AG10803 (cell line): ENCODE measurements at places on chromosomes 5 and 9.

DNA sequence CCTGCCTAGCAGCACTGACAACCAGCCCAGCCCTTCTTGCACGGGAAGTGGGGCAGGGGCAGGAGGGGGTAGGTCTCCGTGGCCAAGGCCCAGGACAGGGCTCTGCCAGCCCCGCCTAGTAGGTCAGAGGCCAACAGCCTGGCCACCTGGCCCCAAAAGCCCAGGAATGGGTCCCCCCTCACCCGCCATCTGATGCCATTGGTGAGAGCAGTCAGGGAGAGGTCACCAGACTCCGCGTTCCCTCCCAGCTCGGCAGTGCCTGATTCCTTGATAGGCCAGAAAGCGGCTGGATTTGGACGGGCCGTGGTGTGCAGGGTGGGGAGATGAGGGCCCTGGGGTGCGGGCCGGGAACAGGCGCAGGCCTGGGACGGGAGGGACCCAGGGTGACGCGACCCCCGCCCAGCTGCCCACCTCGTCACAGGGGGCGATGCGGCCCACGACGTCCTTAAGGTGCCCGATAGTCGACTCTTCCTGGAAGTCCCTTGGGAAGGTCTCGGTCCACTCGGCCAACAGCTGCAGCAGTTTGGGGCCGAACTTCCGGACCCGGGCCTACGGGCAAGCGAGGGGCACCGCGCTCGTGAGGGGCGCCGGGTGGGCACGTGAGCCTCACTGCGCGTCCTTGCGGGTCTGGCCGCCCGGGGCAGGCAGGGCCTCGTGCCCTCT is 64.5 kb upstream of the RNF130 start:
- no peak for DNase-seq

DNA sequence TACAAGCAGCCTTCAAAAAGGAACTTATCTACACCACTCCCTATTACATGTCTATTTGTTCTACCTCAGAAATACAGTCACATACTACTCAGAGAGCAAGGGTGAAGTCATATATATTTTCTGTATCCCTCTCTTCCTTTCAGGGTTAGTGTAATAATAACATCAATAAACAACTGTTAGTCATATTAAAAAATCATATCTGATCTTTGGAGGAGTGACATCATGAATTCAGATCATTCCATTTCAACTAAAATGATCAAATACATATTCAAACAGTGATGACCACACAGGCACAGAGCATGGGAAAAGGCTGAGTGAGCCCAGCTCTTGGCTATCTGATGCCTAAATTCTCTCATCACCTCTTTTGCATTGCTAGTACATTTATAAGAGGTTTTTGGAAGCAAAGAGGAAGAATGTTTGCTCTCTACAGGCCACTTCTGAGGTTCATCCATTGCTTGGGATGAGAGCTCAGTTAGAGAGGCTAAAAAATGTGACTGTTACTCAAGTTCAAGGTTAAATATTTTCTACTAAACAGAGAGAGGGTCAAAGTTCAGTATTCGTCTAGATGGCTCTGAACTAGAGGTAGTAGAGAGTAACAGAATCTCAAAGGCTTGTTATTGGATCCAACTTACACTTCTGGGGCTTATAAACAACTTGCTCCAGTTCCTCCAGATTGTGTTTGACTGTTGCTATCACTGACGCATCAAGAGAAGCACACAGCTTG is 39.0 kb downstream of the RIGI start:
- peak; percentile 9 for DNase-seq

DNA sequence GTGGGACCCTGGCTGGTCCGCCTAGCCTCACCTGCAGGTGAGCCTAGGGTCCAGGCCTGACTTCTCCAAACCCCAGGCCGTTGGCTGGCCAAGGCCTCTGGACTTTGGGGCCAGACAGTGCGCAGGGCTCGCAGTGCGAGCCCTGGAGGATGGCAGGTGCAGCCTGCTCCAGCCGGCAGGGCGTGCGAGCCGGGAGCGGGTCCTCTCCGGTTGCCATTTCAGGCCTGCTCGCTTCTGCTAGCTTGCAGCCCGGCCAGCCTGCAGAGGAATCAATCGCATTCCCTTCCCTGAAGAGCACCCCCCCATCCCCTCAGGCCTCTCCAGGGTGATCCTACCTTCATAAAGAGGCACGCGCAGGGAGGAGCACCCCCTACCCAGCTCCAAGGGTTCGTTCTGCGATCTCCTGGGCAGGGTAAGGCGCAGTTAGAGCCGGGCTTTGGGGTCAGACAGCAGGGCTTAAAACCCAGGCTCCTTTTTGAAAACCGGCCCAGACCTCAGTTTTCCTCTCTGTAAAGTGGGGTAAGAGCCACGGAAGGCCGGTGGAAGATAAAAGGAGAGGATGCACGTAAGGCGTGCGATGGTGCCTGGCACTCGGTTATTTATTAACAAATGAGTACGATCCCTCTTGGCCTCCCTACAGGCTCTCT is 6.2 kb downstream of the BARHL1 start:
- DNase-seq = no peak

GRCh38 chr9:129857207-129857606 is 21.9 kb downstream of the USP20 start:
- DNase-seq = no peak

DNA sequence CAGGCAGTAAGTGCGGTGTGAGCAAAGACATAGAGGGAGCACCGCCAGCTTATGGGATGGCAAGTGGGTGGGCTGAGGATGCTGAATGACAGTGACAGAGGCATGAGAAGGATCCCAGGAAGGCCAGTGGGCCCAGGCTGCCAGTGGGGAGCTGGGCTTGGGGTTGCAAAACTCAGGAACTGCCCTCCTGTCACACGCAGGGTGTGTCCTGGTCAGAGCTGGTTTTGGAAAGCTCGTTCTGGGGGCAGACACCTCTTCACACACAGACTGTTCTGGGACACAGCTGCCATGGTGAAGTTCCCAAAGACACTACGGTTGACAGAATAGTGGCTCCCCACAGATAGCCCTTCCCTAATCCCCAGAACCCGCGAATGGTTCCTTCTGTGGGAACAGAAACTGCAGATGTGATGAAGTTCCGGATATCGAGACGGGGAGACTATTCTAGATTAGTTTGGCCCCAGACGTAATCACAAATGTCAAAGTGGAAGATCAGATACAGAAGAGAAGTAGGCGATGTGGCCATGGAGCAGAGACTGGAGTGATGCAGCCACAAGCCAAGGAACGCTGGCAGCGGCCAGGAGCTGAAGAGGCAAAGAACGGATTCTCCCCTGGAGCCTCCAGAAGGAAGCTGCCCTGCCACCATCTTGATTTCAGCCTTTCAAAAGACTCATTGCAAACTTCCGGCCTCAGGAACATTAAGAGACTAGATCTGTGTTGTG is 159.0 kb downstream of the COL23A1 start:
- no peak for DNase-seq

DNA sequence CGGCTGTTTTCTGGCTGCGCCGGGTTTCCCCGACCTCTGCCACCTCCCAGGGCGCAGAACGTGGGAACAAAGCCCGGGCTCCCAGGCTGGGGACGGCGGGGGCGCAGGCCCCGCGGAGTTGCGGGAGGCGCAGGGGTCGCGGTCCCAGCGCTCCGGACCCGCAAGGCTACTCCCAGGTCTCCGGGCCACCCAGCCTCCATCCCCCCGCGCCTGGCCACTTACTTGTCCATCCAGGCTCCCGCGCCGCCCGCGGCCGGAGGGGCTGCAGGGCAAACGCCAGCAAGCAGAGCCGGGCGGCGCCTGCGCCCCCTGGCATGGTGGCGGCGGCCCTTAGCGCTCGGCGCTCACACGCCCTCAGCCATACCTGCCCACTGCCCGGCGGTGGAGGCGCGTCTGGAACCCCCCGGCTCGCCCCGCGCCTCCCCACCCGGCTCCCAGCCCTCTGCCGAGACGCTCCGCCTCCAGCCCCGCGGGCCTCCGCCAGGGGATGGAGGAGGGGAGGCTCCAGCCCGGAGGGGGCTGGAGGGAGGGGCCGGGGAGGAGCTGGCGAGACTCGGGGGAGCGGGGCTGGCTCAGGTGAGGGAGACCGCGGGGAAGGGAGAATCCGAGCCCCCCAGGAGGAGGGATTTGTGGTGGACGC is at the start of gene ADAM19:
Gene ADAM19, minus strand, starts transcription at position 395 of the 640 bp plus-strand sequence. Its CDS starts 79 bp downstream, at position 316.
- DNase-seq = peak; percentile 52

GRCh38 chr9:93886911-93887310 is 68.2 kb downstream of the BARX1 start:
- no peak for DNase-seq

GRCh38 chr5:6236170-6236793 is 142.1 kb downstream of the MED10 start:
- DNase-seq = no peak

GRCh38 chr5:100861148-100861547 is 41.9 kb downstream of the ST8SIA4 start:
- no peak for DNase-seq

- DNase-seq = peak; percentile 85
Measured at GRCh38 chr5:123717139-123717538, 205.2 kb downstream of the CSNK1G3 start.

DNA sequence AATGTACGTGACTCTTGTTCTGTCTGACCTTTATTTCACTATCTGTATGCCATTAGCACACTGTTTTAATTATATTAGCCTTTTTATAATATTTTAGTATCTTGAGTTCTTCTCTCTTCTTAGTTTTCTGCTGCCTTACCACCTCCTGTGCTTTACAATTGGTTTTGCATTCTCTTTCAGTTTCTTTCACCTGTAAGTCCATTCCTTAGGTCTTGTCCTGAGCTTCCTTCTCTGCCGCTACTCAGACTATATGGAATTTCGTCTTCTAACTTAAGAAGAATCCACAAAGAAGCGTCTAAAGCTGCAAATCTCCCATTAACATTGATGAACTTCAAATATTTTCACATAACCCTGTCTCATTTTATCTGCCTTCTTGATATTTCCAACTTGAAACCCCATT is 642.9 kb downstream of the MAT2B start:
- DNase-seq = no peak

DNA sequence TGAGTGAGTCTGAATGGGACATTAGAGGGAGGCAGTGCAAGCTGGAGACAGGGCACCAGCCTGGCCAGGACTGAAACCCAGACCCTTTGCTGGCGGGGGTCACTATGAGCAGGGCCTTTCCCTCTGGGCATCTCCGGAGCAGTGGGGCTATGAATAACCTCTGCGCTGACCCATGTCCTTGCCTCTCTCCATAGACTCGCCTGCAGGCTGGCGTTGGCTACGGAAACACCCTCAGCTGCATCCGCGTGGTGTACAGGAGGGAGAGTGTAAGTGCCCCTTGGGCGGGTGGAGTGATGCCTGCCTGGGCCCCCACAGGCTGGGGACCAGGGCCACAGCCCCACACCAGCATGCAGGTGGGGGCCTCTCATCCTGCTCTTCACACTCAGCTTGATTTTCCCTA is 15.8 kb downstream of the SLC25A48 start:
- DNase-seq = no peak

DNA sequence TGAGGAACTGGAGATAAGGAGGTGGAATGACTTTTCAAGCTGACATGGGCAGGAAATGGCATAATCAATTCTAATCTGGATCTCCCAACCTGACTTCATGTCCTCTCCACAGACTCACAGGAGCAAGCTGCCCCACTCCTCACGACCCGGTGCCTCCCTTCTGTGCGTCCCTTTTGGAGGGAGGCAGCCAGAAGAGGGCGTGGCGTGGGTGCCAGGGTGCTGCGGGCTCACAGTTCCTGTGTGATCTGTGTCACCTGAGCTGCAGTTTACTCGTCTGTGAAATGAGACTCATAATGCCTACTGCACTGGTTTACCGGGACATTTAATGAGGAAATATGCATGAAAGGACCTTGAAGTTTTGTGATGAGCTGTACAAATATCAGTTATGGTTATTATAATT is 207.4 kb downstream of the DAB2IP start:
- DNase-seq = no peak

GRCh38 chr5:1075555-1075881 is 36.3 kb downstream of the SLC12A7 start:
- no peak for DNase-seq

DNA sequence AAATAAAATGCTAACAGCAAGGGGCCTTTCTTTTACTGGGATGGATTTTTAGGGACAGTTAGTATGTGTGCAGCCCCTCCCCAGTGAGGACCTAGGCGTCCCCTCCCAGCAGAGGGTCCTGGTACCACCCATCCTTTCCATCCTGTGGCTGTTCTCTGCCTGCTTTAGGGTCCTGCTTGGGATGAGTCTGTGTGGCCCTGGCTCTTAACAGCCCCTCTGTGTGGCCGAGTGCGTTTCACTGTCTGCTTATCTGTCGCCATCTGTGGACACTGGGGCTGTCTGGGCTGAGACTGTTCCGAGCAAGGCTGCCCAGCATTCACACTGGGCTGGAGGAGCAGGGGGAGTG is 17.0 kb downstream of the WNK2 start:
- no peak for DNase-seq

- DNase-seq = no peak
Measured at GRCh38 chr9:81069923-81070322, 619.4 kb downstream of the TLE1 start.

DNA sequence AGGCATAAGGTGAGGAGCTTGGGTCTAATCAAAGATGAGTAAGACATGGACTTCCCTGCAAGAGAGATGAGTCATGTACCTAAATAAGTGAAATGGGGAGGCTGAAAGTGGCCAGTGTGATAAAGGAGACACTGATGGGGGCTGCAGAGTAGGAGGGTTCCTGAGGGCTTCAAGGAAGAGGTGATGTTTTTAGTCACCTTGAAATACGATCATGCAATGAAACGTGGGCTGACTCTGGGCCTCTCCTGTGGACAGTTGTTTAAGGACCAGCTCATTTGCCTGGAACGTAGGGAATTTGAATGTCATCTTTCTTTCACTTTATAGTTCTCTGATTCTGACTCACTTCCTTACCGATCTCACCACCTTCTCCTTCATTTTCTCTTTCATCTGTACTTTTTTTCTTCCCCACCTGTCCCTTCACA is 49.6 kb upstream of the CPLX2 start:
- DNase-seq = no peak

GRCh38 chr5:38926121-38926520 is 80.3 kb downstream of the OSMR start:
- DNase-seq = peak; percentile 20

- peak; percentile 57 for DNase-seq
Measured at GRCh38 chr5:65862384-65862783, 64.0 kb upstream of the ERBIN start.

GRCh38 chr5:108529381-108529780 is 147.5 kb upstream of the FBXL17 start:
- DNase-seq = peak; percentile 34

- no peak for DNase-seq
Measured at GRCh38 chr5:43171451-43171850, 20.6 kb upstream of the NIM1K start.

DNA sequence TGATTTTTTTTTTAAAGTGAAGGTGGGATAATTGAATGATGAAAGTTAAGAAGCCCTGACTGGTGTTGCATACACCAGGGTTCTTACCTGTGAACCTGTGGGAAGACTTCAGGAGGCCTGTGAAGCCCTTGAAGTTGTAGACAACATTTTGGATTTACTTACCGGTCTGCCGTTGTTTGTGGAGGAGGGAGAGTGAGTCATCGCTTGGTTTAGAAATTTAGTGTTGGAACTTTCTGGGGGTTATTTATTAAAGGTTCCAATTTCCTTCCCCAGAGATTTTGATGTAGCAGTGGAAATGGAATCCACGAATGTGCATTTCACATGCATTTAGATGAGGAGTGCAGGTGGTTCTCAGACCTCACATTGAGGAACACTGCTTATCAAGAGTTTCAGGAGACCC is 49.6 kb downstream of the ARHGAP26 start:
- DNase-seq = peak; percentile 25
